Activated naive CD4-positive, alpha-beta T cell treated with anti-CD3 and anti-CD28 coated beads for 36 hours (primary cell): ENCODE measurements at places on chromosomes 13 and 19. TPM values are rescaled to one million over a fixed set of nuclear protein-coding genes. Genes with fewer than 3 reads are reported as not detected.

RXFP2 gene
- total RNA-seq: not detected

DNA sequence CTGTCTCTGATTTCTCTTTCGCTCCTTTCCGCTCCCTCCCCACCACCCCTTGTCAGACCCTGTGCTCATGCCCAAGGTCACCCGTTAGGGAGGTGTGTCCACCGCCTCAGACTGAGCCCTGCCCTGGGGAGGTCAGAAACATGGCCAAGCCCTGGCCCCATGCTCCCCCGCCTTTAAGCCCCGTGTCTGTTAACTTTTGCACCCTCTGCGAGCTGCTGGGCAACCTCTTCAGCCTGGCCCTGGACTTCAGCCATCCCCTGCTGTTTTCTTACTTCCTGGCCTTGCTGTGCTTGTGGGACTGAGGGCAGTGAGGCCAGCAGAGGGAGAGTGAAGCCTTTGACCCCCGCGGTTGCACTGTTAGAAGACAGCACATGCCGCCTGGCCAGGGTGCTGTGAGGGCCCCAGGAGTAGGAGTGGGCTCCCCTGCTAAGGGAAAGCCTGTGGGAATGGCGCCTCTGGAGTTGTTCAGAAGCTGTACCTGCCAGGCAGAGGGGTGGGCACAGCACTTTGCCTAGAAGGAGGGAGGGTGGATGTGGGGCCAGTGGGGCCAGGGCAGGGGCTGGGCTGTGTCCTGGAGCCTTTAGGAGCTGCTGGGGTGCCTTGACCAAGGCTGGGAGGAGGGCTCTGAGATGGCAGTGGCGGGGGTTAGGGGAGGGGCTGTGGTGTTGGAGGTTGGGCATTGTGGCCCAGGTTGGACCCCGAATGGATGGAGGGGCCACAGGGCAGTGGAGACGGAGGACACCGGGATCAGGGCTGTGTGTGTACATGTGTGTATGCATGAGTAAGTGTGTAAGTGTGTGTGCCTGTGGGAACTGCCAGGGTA lies 7.9 kb downstream of the UPF1 start:
- peaks cover 91% of the 10 kb centered on the region for H3K4me1 ChIP-seq
- peak overlapping the region; percentile 38 for H3K27ac ChIP-seq
- peaks cover 37% of the 10 kb centered on the region for H3K36me3 ChIP-seq
- H3K27me3 ChIP-seq: no peaks in the 10 kb centered on the region
- no peak for DNase-seq

- H3K27me3 ChIP-seq: peaks cover under 1% of the 10 kb centered on the region
- H3K4me1 ChIP-seq: no peaks in the 10 kb centered on the region
- DNase-seq: no peak
- H3K36me3 ChIP-seq: no peaks in the 10 kb centered on the region
- H3K4me3 ChIP-seq: no peak overlapping the region
Measured at GRCh38 chr13:97766749-97767148, 186.7 kb upstream of the IPO5 start.

YJEFN3 gene
- total RNA-seq: 7.2 TPM

DNA sequence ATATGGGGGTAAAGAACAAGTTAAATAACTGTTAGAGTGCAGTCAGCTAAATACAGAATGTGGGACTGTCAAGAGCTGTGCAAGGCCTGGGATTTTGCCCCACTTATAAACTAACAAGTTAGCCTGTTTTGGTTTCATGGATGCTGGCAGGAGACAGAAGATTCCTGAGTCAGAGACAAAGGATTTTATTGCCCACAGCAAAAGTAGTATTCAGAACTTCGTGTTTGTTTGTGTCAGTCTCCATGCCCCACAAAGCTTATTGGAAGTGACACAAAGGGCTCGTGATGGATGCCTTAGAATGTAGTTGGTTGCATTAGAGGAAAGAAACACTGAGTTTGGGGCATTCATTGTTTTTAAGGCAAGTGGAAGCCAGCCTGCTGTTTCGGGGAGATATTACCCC lies 22.2 kb upstream of the SPRYD7 start:
- H3K36me3 ChIP-seq: peaks cover 4% of the 10 kb centered on the region
- H3K4me3 ChIP-seq: no peak overlapping the region
- no peak for DNase-seq

DNA sequence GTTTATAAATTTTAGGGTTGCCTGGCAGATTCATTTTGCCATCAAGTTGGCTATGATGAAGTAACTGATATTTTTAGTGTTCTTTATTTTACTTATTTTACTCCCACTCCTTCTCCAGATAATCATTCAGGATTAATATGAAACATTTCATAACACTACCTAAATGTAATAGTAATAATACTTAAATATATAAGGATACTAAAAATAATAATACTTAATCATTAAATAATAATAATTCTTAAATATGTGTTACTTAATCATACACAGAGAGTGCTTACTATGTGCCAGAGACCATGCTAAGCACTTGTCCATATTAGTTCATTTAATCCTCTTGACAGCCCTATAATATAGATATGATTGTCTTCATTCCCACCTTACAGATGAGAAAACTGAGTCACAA lies 23.0 kb upstream of the OXGR1 start:
- peaks cover 41% of the 10 kb centered on the region for H3K27me3 ChIP-seq
- H3K27ac ChIP-seq: no peak overlapping the region
- DNase-seq: no peak

PRKD2 gene
- total RNA-seq: 62.3 TPM

DNA sequence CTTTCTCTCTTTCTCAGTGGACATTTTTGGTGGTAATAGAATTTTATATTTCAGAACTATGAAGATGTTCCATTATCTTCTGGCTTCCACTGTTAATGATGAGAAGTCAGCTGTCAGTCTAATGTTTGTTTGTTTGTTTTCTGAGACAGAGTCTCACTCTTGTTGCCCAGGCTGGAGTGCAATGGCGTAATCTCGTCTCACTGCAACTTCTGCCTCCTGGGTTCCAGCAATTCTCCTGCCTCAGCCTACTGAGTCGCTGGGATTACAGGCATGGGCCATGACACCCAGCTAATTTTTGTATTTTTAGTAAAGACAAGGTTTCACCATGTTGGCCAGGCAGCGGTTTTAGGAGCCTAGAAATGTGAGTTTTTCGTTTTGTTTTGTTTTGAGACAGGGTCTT lies 4.7 kb downstream of the ZNF317 start:
- H3K4me3 ChIP-seq: no peak overlapping the region
- DNase-seq: no peak

PPFIA3 gene
- total RNA-seq: 4.9 TPM

GRCh38 chr13:48302871-48303358 lies 636 bp upstream of the RB1 start:
- H3K36me3 ChIP-seq: peaks cover 22% of the 10 kb centered on the region
- H3K4me3 ChIP-seq: peak overlapping the region; percentile 87
- no peak for DNase-seq
- H3K27me3 ChIP-seq: no peaks in the 10 kb centered on the region
- H3K27ac ChIP-seq: peak overlapping the region; percentile 97

AKAP11 gene
- 24.2 TPM for total RNA-seq
